Stimulated activated memory B cell treated with anti-CD40 and anti-IgM and Interleukin-4, amounts not matched to agents 10 μg/mL and 1 μg/mL and 100 μg/mL, for 72 hours (primary cell): ENCODE measurements at places on chromosomes 3 and 15.

DNA sequence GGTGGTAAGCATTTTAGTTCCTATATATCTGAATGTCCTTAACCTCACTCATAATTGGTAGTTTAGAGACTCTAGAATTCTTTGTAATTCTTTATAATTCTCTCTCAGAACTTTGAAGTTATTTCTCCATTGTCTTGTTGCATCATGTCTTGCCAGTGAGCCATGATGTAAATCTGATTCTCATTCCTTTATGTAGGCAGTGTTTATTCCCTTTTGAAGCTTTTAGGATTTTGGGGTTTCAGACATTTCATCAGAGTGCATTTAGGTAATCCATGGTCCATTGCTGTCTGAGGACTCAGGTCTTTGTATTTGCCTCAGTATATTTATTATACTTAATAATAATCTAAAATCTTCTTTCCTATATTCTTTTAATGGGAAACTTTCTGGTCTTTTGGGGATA is 20.6 kb downstream of the CMC1 start:
- no peak for ATAC-seq

- ATAC-seq, result peak; percentile 93
These were observed 38.7 kb upstream of the CCDC50 start for GRCh38 chr3:191290311-191291025.

GRCh38 chr3:105647047-105647446 is 221.8 kb downstream of the CBLB start:
- ATAC-seq, result no peak

GRCh38 chr3:43855674-43856299 is 165.0 kb downstream of the ABHD5 start:
- ATAC-seq, result peak; percentile 73

- no peak for ATAC-seq
These were observed 43.9 kb downstream of the OIP5 start for GRCh38 chr15:41288464-41288863.
